ENCODE measurements at places on chromosomes 13 and 19. TPM values are rescaled to one million over a fixed set of nuclear protein-coding genes. Genes with fewer than 3 reads are reported as not detected.

The PCDH20 gene
- polyA plus RNA-seq: 2.3 TPM

The SPTBN4 gene
- polyA plus RNA-seq: 0.19 TPM

The NOVA2 gene
- 5.0 TPM for polyA plus RNA-seq

The MAP4K1 gene
- polyA plus RNA-seq: 12.2 TPM

The NCAN gene
- 0.06 TPM for polyA plus RNA-seq

The KCNN1 gene
- polyA plus RNA-seq: 0.63 TPM

The GPR42 gene
- polyA plus RNA-seq: not detected

The CBY2 gene
- polyA plus RNA-seq: not detected

The ZNF780B gene
- polyA plus RNA-seq: 13.4 TPM

The ADAMTSL5 gene
- polyA plus RNA-seq: 17.0 TPM

GRCh38 chr19:55081770-55082019 is 6.0 kb downstream of the EPS8L1 start:
- no peak for DNase-seq

GRCh38 chr13:34421858-34422475 is 520.1 kb upstream of the NBEA start:
- DNase-seq: no peak

- DNase-seq: no peak
Measured at GRCh38 chr19:8897106-8897505, 64.9 kb downstream of the MBD3L1 start.

GRCh38 chr13:106048386-106048785 is 487.1 kb downstream of the EFNB2 start:
- no peak for DNase-seq

DNA sequence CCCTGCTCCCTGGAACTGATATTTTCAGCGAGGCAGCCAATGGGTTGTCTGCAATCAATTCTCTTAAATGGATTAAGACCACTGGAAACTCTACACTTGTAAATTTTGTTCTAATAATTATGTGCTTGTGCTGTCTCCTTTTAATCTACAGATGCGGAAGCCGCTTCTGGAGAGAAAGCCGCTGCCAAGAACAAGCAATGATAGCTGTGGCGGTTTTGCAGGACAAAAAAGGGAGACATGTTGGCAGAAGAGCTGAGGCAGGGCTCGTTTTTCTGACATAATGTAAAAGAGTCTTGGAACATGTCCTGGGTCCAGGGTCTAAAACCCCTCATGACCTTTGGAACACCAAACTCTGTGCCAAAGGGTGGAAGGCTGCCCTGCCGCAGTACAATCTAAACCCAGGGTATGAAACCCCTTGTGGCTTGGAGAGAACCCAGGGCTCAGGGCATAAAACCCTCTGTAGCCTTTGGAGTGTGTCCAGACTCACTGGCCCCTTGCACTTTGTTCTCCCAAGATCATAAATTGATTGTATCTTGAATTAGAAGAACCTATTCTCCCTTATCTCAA is 12.7 kb downstream of the ZNF417 start:
- no peak for DNase-seq

- no peak for DNase-seq
Measured at GRCh38 chr19:21850656-21851255, 14.8 kb upstream of the ZNF43 start.

DNA sequence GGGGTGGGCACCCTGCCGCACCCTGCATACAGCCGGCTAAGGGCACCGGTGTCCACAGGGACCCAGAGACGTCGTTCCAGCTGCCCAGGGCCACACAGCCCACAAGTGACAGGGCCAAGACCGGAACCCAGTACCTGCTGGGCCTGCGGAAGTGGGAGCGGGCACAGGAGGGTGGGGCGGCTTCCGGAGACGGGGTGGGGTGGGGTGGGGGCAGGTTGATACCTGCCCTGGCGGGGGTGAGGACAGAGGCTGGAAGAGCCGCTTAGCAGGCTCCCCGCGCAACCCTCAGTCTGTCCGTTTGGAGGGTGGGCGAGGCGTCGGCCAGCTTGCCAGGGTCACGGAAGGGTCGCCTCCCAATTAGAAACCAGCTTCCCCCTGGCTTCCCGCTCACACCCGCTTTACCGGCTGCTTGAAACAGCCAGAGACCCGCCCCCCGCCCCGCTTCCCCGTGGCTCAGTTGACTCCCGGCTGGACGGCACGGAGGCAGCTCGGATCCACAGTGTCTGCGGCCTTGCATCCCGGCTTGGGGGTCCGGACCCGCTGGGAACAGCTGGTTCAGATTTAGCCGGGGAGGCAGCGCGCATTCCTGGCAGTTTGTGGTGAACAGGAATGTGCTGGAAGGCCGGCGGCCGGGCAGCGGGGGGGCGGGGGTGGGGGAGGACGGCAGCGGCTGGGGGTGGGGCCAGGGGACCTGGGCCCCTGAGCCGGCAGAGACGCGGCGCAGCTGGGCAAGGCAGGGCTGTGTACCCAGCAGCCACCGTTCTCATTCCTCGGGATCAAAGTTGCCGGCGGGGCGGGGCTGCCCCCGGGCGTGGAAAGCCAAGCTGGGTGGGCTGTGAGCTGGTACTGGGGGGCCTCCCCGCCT is 1.9 kb downstream of the CNN2 start:
- DNase-seq: peak; percentile 71

- DNase-seq: no peak
Measured at GRCh38 chr19:4969772-4970531, 1.0 kb downstream of the KDM4B start.

- no peak for DNase-seq
Measured at GRCh38 chr13:22288496-22288895, 617.6 kb downstream of the FGF9 start.

DNA sequence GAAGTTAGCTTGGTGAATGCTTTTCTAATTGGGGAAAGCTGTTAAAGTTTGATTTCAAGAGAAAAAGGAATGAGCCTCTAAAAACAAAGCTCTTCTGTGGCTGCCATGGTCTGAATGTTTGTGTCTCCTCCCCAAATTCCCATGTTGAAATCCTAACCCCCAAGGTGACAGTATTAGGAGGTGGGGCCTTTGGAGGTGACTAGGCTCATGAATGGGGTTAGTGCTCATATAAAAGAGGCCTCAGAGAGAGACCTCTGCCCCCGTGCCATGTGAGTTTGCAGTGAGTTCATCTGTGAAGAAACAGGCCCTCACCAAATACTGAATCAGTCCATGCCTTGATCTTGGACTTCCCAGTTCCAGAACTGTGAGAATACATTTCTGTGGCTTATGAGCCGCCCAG is 56.5 kb downstream of the ARHGEF7 start:
- DNase-seq: no peak

DNA sequence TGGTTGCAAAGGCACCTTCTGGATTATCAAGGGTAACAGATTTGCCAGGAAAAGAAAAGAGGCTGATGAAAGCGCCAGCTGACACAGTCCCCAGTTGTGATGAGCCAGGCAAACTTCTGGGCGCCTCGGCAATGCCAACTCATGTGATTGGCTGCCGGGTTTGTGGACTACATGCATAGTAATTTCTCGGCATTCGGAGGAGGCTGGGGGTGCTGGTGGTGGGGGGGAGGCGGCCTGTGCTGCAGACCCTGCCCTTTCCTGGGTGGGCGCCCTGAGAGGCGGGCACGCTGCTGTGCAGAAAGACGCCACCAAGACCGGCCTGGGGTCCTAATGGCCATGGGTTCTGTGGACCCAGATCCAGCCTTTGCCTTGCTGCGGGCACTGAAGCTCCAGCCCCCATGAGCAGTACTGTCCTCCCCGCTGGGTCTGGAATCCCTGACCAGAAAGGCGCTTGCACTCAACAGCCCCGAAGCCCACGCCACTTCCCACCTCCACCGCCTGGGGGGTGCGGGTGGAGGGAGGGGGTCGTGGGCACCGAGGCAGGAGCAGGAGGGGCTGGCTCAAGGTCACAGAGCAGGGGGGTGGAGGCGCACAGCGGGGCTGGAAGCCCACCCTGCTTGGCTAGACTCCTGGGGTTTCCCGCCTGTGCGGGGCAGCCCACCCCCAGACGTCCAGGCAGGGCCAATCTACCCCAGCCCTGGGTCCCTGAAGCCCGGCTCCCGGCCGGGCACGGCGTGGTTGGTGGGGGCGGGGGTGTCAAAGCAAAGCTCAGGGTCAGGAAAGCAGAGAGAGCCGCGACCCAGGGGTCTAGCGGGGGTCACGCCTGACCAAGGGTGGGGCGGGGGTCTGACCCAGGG is 1.0 kb downstream of the DIRAS1 start:
- DNase-seq: no peak

All from hindlimb muscle (tissue), 1 donor.